ENCODE measurements at places on chromosomes 7 and 10.
A peak's percentile ranks its signal among the peaks of the same experiment; 100 is the strongest.

DNA sequence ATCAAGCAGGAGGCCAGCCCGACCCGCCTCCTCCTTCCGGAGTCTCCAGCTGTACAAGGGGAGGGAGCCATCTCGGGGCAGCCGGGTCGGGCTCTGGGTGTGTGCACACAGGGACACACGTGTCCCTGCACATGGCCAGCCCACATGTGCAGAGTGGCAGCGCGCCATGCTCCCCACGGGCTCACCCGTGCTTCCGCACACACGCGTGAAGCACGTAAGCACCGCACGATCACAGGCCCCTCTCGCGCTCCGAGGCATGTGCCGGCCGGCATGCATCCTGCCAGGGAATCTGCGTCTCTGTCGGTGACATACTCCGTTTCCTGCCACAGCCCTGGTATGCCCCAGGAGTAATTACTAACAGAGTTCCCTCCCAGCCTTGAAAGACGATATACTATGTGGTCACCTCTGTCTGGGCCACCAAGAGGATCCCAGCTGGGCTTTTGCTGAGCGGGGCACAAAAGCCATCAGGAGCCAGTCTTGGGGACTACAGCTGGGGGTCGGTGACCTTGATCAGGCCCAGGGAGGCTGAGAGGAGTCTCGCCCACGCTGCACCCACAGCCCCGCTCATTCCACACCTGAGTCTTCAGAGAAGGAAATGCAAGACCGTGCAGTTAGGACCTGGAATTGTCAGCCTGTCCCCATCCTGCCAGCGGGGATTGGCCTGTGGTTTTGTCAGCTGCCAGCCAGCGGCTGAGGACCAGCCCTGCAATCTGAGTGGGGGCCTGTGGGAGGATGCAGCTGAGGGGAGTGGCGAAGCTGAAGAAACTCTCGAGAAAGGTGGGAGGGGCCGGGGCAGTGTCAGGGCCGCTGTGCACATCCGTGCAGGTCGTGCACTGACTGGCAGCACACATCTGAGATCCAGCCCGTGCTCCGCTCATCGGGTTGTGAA lies 11.0 kb upstream of the LFNG start:
- peak; percentile 79 for DNase-seq

GRCh38 chr7:24718977-24719491 lies 38.2 kb downstream of the GSDME start:
- DNase-seq, result no peak

DNA sequence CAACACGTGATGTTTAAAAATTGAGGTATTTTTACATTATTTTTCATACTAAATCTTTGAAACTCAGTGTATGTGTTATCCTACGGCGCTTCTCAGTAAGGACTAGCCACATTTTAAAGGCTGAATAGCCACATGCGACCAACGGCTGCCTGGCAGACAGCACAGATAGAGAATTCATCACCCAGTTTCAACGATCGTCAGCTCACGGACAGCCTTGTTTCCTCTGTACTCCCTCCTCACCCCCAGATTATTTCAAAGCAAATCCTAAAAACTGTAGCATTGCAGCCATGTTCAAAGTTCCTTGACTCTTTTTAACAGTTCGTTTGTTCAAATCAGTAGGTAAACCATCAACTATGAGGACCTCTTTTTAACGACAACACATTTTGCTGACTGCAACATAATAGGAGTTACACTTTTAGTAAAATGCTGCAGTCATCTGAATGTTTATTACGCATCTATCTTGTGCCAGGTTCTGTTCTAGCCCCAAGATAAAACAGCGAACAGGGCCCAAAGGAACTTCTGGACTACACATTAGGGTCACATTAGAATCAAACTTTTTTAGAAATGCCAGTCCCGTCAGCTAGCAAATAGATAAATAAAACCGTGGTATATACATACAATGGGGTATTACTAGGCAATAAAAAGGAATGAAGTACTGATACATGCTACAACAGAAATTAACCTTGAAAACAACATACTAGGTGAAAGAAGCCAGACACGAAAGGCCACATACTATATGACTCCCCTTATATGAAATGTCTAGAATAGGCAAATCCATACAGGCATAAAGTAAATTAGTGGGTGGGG lies 5.7 kb downstream of the OSBPL3 start:
- no peak for DNase-seq

DNA sequence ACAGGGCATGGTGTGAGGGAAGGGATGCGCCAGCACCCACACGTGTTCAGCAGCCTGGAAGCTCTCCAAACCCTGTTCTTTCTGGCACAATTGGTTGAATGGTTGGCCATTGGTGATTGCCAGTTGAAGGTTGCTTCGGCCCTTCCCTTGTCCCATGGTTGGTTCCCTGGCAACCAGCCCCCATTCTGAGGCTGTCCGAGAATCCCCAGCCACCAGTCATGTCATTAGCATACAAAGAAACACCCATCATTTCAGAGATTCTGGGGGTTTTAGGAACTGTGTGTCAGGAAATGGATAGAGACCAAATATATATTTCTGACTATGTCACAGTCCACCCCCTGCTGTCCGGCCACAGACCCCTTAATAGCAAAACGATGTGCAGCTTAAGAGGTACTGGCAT lies 21.8 kb downstream of the FKBP6 start:
- no peak for DNase-seq

- DNase-seq, result no peak
These were observed 1089.6 kb upstream of the SORCS1 start for GRCh38 chr10:108254089-108254488.

GRCh38 chr7:108360058-108360800 lies 96.0 kb downstream of the NRCAM start:
- DNase-seq, result peak; percentile 44

- DNase-seq, result no peak
These were observed 2.3 kb upstream of the TAX1BP1 start for GRCh38 chr7:27737616-27738015.

DNA sequence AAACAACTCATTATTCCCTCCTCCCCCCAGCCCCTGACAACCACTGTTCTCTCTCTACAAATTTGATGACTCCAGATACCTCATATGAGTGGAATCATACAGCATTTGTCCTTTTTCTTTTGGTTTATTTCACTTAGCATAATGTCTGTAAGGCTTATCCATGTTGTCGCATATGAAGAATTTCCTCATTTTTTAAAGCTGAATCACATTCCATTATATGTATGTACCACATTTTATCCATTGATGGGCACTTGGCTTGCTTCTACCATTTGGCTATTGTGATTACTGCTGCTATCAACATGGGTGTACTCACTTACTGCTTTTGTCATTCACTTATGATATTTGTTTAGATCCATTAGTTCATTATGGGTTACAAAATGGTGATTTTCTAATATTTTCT lies 112.8 kb downstream of the BUB3 start:
- no peak for DNase-seq

- DNase-seq, result no peak
These were observed 71.5 kb downstream of the PARP12 start for GRCh38 chr7:139991269-139991666.

- no peak for DNase-seq
These were observed 18.8 kb downstream of the CAV1 start for GRCh38 chr7:116543664-116544063.

DNA sequence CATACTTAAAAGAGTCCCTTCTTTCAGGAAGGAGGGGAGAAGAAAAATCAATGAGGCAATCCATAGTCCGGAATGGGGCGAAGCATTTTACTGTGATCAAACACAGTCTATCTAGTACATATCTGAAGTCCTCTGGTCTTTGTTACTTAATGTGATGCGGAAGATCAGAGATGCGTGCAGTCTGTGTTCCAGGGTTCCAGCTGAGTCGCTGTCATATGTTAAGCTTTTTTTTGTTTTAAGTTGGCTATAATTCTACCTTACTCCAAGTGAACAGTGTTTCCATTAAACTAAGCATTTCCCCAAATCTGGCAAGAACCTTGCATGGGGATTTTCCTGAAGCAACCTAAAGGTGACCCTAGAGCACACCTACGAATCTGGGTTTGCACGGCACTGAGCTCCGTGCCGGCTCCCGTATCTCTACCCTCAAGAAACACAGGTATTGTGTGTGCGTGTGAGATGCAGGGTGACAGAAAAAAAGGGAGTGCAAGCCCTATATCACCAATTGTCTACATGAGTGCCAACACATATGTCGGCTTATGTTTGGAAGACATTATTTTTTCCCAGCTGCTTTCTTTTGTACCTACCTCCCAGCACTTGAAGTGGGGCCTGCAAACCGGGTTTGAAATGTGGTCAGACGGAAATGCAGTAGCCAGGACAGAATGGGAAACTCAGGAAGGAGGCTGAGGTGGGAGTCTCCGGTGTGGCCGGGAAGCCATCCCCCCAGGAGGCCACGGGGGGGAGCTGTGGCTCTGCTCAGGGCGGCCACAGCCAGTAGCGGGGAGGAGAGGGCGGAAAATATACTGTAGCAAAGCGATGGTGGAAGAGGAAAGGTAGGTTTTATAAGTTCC lies 435.8 kb upstream of the MGMT start:
- peak; percentile 57 for DNase-seq

- no peak for DNase-seq
These were observed 76.2 kb downstream of the TMEM26 start for GRCh38 chr10:61376908-61377368.

DNA sequence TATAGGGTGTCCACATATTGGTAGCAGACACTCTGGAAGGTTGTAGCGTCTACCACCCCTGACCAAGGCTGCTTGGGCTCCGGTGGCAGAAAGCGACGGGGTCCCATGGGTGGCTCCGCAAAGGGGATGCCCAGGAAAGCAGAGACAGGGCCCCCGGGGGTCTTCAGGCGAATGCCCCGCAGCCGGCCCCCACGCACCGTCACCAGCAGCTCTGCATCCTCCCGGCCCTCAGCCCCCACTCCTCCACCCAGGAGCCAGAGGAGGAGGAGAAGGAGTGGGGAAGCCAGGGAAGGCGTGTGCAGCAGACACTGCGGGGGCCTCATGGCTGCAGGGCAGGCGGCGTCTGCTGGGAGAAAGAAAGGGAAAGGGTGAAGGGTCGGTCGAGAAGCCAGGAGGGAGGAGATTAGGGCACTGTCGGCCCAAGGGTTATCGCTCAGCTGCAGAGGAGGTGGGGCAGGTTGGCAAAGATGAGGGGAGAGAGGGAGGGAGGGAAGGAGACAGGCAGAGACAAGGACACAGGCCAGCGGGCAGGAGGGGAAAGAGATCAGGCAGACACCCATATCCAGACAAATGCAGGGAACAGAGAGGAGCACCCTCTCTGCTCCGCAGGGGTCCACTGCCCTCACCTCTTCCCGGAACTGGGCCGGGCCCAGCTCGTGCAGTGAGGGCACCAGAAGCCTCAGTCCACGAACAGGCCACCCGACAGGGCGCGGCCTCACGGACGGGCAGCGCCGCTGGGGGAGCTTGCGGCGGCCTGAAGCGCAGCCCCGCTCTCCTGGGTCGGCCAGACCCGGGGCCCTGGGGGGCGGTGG lies 1.6 kb downstream of the ACHE start:
- DNase-seq, result no peak

DNA sequence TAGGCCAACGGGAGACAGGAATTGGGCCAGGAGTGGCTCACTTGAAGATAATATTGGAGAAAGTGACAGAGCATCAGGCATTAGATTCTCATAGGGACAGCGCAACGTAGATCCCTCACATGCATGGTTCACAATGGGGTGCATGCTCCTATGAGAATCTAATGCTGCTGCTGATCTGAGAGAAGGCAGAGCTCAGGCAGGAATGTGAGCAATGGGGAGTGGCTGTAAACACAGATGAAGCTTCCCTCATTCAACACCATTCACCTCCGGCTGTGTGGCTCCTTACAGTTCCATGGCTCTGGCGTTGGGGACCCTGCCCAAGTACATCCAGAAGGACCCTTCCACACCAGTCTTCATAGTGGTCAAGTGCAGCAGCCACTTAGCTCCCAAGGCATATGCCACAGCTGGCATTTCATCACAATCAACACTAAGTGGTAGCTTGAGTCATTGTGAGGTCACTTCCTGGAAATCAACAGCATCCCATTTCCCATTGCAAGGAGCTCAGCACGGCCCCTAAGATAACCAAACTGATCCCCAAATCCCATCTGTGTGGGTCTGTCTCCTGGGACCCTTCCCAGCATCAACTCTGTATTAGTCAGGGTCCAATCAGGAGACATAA lies 174.5 kb downstream of the TPST1 start:
- no peak for DNase-seq

DNA sequence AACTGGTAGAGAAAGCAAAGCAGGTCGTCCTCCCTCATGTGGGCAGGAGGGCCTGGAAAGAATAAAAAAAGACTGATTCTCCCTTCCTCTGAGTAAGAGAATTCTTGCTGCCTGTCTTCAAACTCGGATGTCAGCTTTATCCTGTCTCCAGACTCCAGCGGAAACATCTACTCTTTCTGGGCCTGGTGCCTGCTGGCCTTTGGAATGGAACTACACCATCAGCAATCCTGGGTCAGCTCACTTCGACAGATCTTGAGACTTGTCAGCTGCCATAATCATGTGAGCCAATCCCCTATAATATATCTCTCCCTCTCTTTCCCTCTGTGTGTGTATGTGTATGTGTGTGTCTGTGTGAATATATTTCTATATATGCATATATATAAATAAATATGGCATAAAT lies 411.0 kb upstream of the DPP6 start:
- DNase-seq, result no peak

GRCh38 chr10:70331486-70332268 lies 47.9 kb upstream of the NPFFR1 start:
- DNase-seq, result peak; percentile 98

DNA sequence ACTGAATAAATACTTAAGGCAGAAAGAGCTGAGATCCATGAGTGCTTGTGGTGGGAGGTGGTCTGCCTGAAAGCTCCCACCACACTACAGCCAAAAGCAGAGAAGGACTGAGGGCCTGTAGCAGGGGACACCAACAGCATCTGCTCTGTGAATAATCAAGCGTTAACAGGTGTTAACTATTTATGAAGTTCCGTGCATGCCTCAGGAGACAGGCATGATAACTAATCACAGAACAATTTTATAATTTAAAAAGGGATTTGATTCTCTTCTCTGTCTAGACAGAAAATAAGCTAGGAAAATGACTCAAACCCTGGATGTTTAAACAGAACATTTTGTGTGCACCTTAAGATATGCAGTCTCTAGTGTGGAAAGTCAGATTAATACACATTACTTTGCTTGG lies 61.5 kb upstream of the GHITM start:
- DNase-seq, result no peak

- peak; percentile 28 for DNase-seq
These were observed 8.8 kb downstream of the PDAP1 start for GRCh38 chr7:99399597-99399996.

DNA sequence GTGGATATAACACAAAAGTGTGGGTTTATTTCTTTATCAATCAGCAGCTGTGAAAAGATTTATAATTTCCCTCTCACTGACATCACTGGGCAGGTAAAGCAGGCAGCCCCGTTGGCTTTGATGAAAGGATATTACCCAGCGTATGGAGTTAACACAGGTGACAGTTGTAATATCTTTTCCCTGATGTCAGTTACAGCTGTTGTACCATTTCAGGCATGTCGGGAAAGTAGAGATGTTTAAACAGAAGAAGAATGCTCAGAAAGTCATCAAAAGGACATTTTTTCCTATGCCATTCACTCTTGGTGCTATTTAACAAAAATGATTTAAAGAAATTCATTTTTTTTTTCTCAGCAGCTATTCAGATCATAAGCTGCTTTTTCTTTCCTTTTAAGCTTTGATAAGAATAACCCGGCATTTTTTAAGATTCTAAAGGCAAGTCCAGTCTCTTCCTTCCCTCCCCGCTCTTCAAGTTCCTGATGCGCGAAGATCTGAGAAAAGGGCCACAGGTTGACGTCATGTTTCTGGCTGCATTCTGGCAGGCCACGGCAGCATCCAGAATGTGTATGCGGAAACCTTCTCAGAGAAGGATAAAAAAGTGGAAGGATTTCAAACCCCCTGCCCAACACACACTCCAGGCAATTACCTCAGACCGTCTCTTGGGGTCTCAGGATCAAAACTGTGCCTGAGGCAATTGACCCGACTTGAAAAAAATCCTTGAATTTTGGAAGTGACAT lies 32.5 kb upstream of the ADAM12 start:
- no peak for DNase-seq

Measured in suppressor macrophage (primary cell).